ENCODE measurements at places on chromosomes 3 and 15. TPM values are rescaled to one million over a fixed set of nuclear protein-coding genes. Genes with fewer than 3 reads are reported as not detected.

C3orf62 gene
- 5.4 TPM for total RNA-seq

ZNF385D gene
- total RNA-seq = 2.4 TPM

EOGT gene
- total RNA-seq = 26.8 TPM

HES1 gene
- total RNA-seq = 40.3 TPM

DPPA2 gene
- total RNA-seq = 9.3 TPM

OXSR1 gene
- 39.3 TPM for total RNA-seq

GOLGA6B gene
- not detected for total RNA-seq

EMC7 gene
- 26.2 TPM for total RNA-seq

CYP11A1 gene
- total RNA-seq = 3.3 TPM

DNAJC19 gene
- total RNA-seq = 33.4 TPM

TUBGCP4 gene
- total RNA-seq = 18.0 TPM

TNFSF10 gene
- total RNA-seq = not detected

CCDC33 gene
- 2.6 TPM for total RNA-seq

CNTN4 gene
- 1.1 TPM for total RNA-seq

IQCH gene
- total RNA-seq = 1.0 TPM

RNU6-1 gene
- total RNA-seq = not detected

SLC6A20 gene
- total RNA-seq = 0.14 TPM

CPNE9 gene
- total RNA-seq = 7.8 TPM

LRRC31 gene
- total RNA-seq = not detected

RTF1 gene
- total RNA-seq = 38.1 TPM

SLC12A1 gene
- total RNA-seq = 0.19 TPM

All from GM23338 (cell line).